ENCODE measurements at places on chromosomes 12 and 14.
A peak's percentile ranks its signal among the peaks of the same experiment; 100 is the strongest.

DNA sequence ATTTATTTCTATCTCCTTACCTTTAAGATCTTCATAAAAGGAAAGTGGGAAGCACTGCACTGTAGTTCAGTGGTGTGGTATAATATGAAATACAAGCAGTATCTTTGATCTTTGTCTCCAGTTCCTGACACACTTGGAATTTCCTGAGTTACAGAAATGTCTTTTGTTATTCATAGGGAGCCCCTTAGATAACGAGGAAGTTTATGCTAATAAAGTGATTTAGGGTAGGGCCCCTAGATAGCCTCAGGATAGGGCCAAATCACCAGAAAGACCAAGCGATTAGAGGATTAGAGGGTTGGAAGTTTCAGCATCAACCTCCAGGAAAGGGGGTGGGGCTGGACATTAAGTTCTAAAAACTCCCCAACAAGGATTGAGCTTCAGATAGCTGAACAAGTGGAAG lies 29.9 kb upstream of the DDHD1 start:
- no peak for DNase-seq

DNA sequence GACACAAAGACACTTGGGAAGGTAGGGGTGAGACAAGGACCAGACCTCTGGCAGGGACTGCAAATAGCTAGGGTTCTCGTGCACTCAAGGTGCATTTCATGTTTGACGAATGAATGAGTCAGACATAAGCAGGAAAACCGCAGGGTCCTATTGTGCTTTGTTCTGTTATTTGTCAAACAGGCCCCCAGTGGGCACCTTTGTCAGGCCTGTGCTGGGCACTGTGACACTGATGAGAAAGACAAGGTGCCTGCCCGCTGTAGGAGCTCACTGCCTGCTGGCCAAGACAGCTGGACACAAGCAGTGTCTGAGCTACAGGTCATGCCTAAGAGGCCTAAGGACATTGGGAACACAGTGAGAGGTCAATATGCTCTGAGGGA lies 2.3 kb downstream of the OTUB2 start:
- DNase-seq: peak; percentile 7

GRCh38 chr12:88896958-88897357 lies 316.7 kb upstream of the KITLG start:
- DNase-seq: no peak

- no peak for DNase-seq
Observed at GRCh38 chr12:49131894-49132461, 783 bp upstream of the TUBA1B start.

DNA sequence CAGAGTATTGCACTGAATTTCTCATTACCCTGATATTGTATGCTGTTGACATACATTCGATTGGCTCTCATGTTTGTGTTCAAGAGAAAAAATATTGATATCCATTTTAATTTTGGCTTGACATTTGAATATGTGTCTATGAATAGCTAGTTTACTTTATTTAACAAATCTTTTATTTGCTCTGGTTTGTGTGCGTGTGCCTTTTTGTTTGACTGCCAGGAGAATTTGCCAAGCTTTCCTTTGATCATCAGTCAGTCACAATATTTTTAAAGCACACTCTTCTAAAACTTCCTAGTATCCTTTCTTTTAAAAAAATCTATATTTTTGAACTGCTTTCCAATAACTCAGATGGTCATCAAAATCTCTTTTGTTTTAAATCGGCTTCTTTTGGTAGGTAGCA lies 179.3 kb upstream of the FLRT2 start:
- DNase-seq: no peak
